ENCODE measurements at places on chromosomes 6 and 20. TPM values are rescaled to one million over a fixed set of nuclear protein-coding genes. Genes with fewer than 3 reads are reported as not detected.

DNA sequence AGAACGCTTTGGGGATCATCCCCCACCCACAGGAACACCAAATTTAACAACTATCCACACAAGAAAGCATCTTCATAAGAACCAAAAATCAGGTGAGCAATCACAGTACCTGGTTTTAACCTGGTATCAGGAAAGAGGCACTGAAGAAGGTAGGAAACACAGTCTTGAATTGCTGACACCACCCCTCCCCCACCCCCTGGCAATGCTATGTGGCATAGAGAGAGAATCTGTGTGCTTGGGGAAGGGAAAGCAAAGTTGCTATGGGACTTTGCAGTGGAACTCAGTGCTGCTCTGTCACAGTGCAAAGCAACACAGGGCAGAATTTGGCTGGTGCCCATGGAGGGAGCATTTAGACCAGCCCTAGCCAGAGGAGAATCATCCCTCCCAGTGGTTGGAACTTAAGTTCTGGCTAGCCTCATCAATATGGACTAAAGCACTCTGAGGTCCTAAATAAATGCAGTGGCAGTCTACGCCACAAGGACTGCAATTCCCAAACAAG, 565.5 kb downstream of the EPM2A start:
- no peak overlapping the region for H3K27ac ChIP-seq
- DNase-seq, result no peak
- H3K27me3 ChIP-seq, result no peaks in the 10 kb centered on the region
- no peaks in the 10 kb centered on the region for H3K36me3 ChIP-seq

GRCh38 chr6:112227992-112228391, 26.4 kb downstream of the LAMA4 start:
- DNase-seq, result no peak
- H3K4me3 ChIP-seq, result no peak overlapping the region
- H3K36me3 ChIP-seq, result no peaks in the 10 kb centered on the region
- H3K27ac ChIP-seq, result no peak overlapping the region
- peaks cover 29% of the 10 kb centered on the region for H3K4me1 ChIP-seq

DNA sequence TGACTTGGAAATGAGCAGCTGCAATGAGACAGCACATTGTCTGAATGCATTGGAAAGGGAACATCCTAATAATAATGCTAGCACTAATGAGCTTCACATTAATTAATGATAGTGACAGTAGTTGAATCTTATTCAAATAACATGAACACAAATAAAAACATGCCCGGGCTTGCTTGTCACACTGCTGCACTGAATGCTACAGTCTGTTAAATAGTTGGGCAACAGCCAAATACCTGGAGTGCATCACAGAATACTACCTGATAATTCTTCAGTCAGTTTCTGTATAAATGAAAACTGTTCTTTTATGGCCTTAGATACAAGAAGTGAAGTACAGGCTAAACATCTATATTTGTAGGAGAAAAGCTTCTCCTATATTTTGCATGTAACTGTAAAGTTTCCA, 458.7 kb downstream of the RNF144B start:
- H3K4me1 ChIP-seq, result no peaks in the 10 kb centered on the region
- no peak for DNase-seq
- no peak overlapping the region for H3K27ac ChIP-seq
- H3K27me3 ChIP-seq, result no peaks in the 10 kb centered on the region
- no peaks in the 10 kb centered on the region for H3K36me3 ChIP-seq
- no peak overlapping the region for H3K4me3 ChIP-seq

DNA sequence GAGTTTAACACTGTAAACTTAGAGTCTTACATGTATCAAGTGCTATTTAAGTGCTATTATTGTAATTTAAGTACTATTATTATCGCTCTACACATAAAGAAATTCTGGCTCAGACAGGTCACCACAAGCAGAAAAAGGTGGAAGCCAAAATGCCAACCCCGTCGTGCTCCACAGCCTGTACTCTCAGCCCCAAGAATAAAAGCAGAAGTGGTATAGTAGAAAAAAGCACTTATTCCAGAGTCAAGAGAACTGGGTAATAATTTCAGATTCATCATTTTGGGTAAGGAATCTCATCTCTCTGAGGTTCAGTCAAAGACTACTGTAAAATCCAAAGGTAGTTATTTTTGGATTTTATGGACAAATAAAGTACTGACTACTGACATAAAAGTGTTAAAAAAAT, 943 bp downstream of the ZUP1 start:
- no peak for DNase-seq
- H3K36me3 ChIP-seq, result peaks cover 8% of the 10 kb centered on the region
- peak overlapping the region; percentile 98 for H3K4me3 ChIP-seq
- H3K27me3 ChIP-seq, result no peaks in the 10 kb centered on the region

DNA sequence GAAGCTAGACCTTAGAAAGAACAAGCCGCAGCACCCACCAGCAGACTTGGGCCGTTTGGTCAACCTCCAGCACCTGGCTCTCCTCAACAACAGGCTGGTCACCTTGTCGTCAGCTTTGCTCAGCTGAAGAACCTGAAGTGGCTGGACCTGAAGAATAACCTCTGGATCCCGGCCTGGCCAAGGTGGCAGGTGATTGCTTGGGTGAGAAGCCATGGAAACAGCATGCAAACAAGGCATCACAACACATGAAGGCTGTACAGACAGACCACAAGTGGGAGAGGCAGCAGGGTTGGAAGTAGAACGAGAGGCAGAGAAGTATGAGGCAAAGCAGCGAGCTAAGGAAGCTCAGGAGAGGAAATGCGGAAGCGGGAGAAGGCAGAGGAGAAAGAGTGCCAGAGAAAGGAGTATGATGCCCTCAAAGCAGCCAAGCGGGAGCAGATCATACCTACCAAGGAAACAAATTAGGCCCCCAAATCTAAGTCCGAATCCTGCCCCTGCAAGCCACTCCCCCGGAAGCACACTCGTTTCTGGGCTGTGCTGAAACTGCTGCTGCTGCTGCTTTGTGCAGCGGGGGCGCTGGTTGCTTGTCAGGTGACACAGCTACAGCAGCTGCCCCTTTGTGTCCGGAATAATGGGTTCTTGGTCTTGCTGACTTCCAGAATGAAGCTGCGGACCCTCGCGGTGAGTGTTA, 121.6 kb upstream of the LGSN start:
- H3K27ac ChIP-seq, result no peak overlapping the region
- H3K4me1 ChIP-seq, result no peaks in the 10 kb centered on the region
- H3K27me3 ChIP-seq, result no peaks in the 10 kb centered on the region
- no peak overlapping the region for H3K4me3 ChIP-seq
- DNase-seq, result no peak

RAB5IF gene
- total RNA-seq, result 125 TPM

TRDN gene
- not detected for total RNA-seq
